Activated naive CD4-positive, alpha-beta T cell treated with anti-CD3 and anti-CD28 coated beads, Interleukin-2, amount 50 U/mL, for 16 hours (primary cell): ENCODE measurements at places on chromosomes 12 and 14.

DNA sequence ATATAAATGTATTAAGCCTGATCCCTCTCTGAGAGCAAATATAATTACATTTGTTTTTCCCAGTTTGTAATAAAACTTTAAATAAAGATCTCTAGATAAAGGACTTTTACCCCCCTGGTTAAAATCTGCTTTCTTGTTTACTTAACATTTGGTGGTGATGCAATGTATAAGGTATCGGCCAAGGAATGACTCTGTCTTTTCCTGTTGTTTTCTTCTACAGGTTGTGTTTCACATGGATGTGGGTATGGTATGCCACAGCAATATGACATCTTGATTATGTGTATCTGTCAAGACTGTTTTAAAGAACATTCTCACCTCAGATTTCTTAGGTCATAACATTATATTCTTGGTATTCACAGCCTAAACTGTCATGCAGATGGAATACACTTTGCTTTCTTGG is 210.6 kb upstream of the NOVA1 start:
- no peak for DNase-seq

GRCh38 chr12:30345744-30346471 is 349.8 kb downstream of the IPO8 start:
- no peak for DNase-seq

- no peak for DNase-seq
Observed at GRCh38 chr14:73452341-73453186, 5.8 kb downstream of the NUMB start.

DNA sequence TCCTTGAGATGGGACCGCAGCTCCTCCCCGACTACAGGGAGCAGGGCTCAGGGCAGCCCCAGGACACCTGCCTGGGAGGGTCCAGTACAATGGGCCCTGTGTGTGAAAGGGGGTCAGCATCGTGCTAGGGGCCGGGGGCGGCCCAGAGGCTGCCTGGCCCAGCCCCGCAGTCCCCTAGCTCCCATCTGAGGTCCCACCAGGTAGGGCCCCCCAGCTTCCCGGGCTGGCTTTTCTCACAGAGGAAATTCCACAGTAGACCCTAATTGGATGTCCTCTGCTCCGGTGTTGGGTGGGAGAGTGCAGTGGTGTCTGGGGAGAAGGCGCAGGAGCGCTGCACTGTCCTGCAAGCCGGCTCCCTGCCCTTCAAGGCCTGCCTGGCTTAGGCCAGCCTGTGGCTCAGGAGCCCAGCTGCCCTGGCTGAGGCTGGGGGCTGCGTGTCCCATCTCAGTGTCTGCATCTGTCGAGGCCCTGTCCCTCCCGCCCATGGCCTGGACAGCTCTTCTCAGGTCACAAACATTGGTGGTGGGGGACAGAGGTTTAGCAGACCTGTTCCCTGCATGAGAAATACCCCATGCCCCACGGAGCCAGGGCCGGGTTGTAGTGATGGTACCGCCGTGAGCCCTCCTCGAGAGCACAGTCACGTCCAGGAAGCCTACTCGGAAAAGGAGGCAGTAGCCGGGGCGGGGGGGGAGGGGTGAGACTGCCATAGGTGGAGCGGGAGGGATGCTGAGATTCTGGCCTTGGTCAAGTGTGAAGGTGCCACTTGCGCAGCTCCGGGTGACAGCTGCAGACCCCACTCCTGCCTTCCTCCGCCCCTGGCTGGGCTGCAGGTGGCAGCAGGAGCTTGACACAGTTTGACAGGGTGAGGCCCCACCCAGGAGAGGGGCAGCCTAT is 11.6 kb downstream of the HIP1R start:
- no peak for DNase-seq

DNA sequence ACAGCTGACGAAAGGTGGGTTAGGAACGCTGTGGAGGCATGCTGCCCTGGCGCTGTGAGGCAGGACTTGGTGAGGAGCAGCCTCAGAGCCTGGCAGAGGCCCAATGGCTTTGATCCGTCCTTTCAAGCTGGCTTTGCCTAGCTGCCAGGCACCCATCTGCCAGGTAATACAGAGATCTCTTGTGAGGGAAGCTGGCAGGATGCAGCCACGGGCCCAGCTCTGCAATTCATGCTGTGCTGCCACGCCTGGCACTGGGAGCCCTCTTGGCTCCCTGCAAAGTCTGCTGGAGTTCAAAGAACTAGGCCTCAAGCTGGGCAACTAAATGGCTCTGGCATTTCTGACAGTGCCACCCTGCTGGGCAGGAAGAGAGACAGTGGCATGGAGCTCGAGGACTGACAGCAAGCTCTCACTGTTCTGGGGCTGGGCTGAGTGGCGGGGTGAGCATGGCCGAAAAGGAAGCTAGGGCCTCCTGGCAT is 18.7 kb downstream of the IQSEC3 start:
- DNase-seq: no peak

DNA sequence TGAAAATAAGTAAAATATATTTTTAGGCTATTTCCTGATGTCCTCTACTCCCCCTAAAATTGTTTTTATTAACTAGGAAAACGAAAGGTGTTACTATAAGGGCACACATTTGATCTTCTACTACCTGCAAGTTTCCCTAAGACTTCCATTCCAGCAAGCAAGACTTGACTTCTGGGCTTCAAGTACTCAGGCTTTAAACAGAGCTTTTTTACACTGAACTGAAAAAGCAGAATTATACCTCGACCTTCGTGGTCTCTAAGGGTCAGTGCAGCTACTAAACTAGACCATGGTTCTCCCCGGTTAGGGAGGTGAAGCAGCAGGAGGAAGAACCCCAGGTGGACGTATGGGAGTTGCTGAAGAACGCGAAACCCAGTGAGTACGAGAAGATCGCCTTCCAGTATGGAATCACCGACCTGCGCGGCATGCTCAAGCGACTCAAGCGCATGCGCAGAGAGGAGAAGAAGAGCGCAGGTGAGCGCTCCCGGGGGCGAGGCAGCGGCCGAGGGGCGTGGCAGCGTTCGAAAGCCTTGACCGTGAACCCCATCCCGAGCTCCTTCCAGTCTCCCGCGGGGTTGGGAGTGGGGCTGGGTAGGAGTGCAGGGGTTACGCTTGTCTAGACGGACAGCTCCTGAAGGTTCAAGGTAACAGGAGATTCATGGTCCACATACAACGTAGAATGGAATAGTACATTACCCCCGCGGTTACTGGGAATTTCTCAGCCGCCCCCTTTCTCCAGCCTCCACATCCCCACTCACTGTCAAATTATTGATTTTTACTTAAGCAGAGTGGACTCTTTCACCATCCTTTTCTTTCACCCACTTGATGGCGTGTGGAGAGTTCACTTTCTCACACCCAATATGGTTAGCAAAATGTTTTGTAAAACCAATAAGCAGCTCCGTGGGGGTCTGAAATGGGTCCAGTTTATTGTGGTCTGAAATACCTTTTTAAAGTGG is 47.6 kb downstream of the MYBPC1 start:
- no peak for DNase-seq

GRCh38 chr12:54016478-54016964 is 7.7 kb downstream of the HOXC8 start:
- no peak for DNase-seq

DNA sequence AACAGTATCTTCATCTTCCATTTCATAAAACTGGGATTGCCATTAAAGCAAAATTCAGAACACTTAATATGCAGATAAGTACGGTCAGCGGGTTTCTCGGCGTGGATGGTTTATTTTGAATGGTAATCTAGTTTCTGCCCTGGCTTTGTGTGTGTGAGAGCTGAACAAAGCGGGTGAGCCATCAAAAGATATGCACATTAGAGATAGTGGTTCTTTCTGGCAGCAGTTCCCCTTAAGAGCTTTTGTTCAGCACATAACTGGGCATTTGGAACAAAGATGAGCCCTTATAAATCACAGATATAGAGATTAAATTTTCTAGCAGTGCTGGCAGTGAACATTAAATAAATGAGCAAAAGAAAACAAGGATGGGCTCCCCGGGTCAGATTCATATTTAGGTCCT is 207.5 kb downstream of the CALM1 start:
- no peak for DNase-seq

GRCh38 chr14:90820958-90821357 is 4.7 kb upstream of the TTC7B start:
- peak; percentile 81 for DNase-seq

DNA sequence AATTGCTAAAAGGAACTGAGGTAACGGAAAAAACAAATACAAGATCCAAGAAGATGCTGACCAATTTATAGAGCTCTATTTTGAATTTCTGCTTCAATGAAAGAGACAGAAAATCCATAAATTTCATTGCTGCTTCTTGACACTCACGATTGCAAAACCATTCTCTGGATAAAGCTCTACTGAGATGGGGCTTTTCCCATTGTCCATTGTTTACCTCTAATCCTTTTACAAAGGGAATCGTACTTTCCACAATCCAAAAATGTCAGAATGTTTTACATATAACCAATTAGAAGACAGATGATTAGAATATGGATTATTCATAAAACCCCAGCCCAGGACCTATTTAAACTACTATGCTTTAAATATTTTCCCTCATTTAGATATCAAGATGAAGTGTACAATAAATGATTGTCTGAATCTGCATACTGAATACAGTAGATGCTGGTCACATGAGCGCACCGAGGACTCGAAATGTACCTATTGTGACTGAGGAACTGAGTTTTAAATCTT is 16.7 kb upstream of the TMCC3 start:
- no peak for DNase-seq

DNA sequence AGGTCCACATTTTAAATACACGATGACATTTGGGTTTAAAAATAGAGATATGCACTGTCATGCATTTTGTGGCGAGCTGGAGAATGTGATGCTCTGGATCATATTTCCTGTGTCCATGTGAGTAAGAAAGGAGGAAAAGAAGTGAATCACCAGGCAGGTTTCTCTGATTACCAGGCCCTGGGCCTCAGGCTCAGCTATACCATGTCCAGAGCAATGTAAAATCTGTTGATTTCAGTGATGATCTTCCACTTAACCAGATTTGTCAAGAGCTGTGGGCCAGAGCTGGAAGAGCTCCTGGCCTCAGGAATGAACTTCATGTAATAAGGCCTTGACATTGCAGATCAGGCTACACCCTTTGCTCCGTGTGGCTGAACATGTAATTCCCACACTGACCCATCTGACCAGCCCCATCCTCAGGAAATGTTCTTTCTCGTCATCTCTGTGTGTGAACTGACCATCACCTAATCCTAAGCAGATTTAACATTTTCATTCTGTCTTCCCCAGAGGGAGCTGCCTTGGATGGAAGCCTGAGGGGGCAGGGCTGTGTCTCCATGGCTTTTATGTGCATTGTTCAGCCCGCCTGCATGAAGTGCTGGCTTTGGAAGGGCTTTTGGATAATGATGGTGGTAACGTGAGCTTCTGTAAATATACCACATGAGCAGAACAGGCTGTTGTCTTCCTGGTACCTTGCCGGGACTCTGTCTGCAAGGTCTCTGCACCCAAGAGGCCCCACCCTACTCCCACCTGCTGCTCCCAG is 54.5 kb downstream of the CRACR2A start:
- no peak for DNase-seq

GRCh38 chr12:79183003-79183402 is 318.4 kb downstream of the SYT1 start:
- DNase-seq: no peak

DNA sequence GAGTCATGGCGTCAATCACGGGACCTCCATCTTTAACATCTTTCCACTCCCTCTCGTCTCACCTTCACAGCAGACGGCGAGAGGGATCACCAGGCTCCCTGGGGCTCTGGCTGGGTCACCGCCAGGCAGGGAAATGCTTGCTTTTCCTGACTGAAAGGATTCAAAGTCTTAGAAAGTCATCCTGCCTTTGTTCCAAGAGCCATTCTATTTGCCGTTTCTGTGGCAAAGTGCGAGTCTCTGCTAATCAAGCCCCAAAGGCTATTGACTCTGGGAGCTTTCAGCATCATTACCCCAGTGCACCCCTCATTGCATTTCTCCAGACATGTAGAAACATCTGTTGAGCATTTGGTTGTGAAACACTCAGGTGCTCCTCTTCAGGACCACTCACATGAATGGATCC is 69.6 kb downstream of the GSC start:
- DNase-seq: no peak

DNA sequence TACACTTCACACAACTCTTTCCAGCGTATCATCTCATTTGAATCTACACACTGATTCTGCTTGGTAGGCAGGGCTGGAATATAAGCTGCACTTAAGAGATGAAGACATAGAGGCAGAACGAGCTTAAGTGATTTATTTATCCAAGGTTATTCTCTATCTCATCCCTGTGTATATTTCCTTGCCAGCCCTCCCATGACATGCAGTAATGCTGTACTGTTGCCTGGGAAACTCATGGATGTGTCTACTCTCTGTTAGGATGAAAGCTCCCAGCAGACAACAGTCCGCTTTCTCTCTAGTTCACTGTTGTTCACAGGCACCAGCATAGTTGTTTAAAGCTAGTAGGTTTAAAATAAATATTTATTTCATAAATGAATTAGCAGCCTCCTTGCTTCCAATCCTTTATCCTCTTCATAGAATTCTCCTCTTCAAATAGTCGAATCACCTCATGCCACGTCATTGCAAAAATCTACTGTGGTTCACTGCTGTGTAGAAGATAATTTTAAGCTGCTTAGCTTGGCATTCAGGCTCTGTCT is 25.4 kb downstream of the FGF6 start:
- DNase-seq: no peak

- DNase-seq: no peak
Observed at GRCh38 chr12:27539191-27539631, 15.2 kb downstream of the PPFIBP1 start.

DNA sequence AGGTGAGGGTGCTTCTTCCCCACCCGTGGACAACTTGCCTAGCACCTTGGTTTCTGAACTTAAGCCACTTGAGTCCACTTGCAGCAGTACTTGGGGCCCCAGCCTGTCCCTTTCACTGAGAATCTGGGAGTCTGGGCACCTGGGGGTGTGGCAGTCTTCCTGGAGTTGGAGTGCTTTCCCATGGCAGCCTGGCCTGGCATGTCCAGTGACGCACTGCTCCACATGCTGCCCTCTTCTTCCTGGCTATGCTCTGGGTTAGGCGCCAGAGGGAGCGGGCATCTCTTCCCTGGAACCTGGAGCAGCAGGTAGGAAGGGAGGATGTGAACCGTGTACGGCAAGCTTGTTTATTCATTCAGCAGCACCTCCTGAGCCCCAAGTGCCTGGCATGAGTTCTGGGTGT is 76.4 kb downstream of the PAPOLA start:
- no peak for DNase-seq

GRCh38 chr12:113980537-113981337 is 14.6 kb upstream of the RBM19 start:
- DNase-seq: no peak

GRCh38 chr12:51242876-51243275 is 4.2 kb downstream of the DAZAP2 start:
- DNase-seq: no peak
